GM23338 (cell line): ENCODE measurements at places on chromosomes 12 and 14.

- no peak for DNase-seq
Measured at GRCh38 chr14:90839889-90840266, 23.6 kb upstream of the TTC7B start.

DNA sequence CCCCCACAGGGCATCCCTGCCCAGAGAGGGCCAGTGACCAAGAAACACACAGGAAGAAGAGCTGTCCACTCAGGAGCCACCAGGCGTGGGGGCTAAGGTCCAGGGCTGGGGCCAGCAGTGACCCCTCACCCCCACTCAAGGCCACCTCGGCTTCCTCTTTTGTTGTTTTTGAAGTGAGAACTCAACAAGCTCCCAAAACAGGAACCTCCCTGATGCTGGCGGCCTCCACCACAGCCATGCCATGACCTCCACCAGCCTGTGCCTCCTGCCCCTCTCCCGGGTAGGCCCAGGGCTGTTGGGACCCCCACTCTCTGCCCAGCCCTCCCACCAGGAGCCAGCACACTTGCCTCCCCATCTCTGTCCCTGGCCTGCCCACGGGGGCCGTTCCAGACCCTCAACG lies 7.8 kb downstream of the AKT1 start:
- DNase-seq = no peak

GRCh38 chr14:90995785-90996184 lies 64.7 kb downstream of the RPS6KA5 start:
- DNase-seq = no peak

DNA sequence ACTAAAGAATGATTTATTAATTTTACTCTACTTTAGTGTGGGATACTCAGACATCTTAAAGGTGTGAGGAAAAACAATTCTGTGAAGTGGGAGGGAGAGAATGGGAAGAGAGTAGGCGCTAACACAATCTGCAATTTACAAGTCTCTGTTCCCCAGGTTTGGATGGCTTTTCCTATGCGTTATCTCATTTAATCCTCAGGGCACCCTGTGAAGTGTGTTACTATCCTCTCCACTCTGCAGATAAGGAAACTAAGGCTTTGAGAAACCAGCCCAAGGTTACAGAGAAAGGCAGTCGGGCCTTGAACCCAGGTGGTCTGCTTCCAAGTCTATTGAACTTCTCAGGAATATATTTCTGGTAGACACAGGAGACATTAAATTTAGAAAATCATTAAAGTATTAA lies 36.2 kb upstream of the TUBA1C start:
- no peak for DNase-seq

DNA sequence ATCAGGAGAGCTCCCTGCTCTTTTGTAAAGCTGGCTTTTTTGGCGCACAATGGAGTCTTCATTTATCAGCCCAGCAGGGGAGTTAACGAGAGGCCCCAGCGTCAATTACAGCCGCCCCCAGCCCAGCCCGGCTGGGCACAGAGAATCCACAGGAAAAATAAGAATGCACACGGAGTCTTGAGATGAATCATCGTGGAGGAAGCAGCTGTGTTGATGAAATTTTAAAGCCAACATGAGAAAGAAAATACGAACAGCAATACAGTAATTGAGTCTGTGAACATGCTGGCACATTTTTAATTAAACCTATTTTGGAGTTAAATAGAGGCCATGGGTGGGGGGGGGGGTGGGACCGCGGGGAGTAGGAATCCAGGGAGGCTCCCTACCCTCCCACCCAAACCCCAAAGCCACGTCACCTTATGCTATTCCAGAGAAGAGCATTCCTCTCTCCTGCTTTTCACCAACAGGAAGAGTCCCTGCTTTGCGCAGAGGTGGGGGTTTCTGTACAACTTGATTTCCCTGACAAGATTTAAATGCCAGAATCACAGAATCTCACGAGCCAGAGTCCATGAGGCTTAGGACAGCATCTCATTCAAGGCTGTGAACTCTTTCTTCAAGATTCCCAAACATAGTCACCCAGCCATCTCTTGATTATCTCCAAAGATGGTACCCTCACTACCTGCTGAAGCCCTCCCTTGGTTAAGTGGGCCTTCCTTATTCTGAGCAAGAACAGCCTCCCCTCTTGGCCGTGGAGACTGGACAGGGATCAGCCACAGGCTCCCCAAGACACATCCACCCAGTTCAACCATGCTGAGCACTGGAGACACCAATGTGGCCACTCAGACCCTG lies 50.3 kb downstream of the CCNK start:
- DNase-seq = peak; percentile 53

GRCh38 chr12:48191096-48191495 lies 7.7 kb downstream of the CCDC184 start:
- no peak for DNase-seq

GRCh38 chr12:108572166-108572790 lies 9.9 kb downstream of the ISCU start:
- DNase-seq = no peak

DNA sequence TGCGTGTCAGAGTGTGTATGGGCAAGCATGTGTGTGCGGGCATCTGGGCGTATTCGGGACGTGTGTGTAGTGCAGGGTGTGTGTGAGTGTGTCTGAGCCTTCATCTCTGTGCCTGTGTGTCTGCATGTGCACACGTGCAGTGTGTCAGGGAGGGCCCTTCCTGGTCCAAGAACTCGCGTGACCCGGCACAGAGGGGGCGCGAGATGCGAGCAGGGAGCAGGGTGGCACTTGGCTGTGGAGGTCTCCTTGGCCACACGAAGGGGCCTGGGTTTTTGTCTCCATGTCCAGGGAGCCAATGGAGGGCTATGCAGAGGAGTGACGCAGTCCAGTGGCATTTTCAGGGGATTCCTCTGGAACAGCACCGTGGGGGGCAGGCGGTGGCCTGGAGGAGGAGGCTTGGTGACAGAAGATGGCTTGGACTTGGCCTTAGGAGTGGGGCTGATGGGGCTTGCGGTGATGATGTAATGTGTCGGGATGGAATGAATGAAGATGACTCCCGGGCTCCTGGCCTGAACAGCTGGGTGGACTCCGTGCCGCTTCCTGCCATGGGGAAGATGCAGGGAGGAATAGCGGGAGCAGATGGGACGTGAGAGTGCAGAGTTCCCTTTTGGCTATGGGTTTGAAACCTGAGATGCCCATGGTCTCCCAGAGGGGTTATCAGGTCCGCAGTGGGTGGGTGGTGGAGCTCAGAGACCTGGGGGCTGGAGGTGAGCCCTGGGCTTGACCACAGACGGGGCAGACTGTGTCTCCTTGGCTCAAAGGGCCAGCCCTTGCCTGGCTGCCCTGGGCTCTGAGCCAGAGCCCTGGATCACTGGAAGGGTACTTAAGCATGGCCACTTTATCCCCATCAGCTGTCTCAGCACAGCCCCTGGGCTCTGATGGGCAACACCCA lies 208.3 kb downstream of the PHETA1 start:
- DNase-seq = no peak

DNA sequence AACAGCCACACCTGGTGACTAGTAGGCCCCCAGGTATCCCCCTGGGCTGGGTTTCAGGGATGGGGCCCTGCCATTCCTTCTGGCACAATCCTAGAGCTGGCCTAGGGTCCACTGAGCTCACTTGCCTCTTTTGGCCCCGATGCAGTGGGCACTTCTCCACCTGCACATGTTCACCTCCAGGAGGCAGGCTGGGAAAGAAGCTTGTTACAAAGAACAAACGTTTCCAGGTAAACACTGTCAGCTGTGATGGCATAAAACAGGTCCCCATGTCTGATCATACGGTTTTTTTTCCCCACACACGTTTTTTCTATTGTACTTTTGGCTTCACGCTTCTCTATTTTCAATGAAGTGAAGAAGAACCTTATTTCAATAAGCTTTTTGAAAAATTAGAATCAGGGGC lies 15.8 kb upstream of the HVCN1 start:
- DNase-seq = peak; percentile 72

DNA sequence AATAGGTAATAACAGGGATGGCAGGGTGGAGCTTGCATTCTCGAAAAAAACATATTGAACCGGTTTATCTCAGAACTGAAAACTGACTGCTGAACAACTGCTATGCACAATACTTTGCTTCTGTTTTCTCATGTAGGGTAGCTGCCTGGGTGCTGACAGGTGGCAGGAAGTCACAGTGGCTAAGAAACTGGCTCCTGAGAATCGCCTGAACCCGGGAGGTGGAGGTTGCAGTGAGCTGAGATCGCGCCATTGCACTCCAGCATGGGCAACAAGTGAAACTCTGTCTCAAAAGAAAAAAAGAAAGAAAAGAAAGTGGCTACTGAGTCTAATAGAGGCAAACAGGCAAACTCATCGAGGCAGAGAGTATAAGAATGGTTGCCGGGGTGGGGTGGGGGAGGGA lies 113.1 kb downstream of the CCDC60 start:
- DNase-seq = no peak

DNA sequence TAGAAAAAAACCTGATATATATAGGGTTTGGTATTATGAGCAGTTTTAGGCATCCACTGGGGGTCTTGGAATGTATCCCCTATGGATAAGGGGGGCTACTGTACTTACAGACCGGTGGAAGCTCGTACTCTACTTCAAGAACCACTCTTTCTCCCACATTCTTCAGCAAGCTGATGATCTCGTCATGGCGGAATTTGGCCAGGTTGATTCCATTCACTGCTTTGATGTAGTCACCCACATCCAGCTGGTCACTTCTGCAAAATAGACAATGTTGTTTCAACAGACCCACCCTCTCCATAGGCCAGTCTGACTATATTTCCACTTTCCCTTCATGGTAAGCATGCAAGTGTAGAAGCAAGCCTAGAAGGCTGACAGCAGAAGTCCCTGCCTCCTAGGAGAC lies 139.9 kb downstream of the GRIP1 start:
- peak; percentile 60 for DNase-seq

- DNase-seq = no peak
Measured at GRCh38 chr14:72433511-72433910, 460.4 kb downstream of the DPF3 start.

DNA sequence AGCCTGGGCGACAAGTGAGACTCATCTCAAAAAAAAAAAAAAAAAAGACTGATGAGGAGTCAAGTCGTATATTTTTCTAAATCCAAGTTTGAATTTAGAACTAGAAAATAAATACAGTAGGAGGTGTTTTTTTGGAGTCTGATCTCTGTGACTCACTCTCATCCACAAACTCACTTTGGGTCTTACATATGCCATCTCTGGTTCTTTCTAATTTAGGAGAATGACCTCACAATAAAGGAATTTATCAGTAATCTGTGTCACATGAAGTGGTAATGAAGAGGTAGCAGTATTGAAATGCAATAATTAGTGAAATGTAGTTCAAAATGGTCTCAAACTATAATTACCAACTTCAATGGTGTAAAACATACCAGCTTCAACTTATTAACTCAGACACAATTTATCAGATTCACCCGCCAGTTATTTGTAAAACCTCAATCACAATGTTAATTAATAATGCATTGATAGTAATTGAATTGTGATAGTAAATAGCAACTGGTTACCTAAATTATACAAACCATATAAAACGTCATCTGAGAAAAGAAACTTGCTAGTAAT lies 4.4 kb upstream of the CFL2 start:
- DNase-seq = no peak

- DNase-seq = no peak
Measured at GRCh38 chr12:121198949-121199348, 11.0 kb upstream of the P2RX4 start.

DNA sequence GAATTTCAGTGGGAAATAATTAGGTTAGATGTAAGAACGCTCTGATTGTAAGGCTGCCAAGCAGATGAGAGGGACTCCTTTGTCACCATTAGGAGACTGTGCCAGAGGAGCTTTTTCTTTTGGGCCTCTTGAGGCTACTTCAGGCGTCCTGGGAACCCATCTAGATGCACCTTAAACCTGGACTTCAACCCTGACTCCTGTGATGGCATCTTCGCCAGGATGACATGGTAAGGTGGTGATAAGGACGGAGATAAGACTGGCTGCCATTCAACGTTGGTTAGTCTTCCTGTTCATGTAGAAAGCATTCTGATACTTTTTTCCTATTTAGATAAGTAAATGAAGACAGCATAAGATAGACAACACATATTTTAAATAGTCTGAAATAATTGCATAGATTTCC lies 36.3 kb downstream of the STK38L start:
- no peak for DNase-seq

DNA sequence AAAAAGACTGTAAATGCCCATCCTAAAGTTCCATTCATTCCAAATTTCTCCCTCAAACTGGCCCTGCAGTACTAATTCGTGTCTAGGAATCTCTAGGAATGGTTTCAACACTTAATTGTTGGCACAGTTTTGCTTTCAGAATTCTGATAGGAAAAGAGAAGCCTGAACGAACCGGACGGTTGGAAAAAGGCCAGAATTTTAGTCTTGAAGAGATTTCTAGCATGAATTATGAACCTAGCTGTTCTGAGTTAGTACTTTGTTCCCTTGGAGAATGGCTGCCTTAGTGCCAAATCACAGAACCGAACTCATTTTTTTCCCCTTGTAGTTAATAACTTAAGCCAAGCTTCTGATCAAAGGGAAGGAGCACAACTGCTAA lies 262.6 kb downstream of the ADAMTS20 start:
- no peak for DNase-seq

DNA sequence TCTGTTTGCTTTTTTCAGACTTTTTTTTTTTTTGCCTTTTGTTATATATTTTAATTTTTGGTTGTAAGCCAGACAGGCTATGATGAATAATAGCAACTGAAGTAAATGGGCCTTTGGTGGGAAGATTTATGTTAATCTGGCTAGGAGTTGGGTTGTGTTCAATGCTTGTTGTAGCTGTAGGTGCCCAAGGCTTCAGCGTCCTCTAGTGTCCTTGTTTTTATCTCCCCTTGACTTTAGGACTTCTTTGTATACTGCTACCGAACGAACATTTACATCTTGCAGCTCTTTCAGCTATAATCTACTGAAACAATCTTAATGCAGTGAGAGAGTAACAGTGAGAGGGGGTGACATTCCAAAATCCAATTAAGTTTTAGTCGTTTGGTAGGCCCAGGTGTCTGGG lies 848.4 kb upstream of the FBXO33 start:
- no peak for DNase-seq

GRCh38 chr14:92122351-92122677 lies 545 bp downstream of the CPSF2 start:
- peak; percentile 52 for DNase-seq

DNA sequence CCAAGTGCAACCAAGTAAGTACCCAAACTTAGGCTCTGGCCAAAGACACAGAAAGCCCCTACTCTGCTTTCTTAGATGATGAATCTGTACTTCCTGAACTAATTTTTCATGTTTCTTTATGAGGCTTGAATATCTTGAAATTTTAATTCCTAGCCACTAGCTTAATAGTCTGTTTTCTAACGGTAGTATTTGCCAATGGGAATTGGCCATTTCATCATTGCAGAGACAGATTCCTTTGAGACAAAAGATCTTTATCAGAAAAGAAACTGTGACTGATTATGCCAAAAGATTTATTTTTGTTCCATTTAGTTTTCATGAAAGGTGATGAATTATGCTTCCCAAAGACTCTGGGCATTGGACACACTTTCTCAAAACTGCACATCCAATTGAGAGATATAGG lies 48.7 kb downstream of the DAD1 start:
- DNase-seq = no peak

- no peak for DNase-seq
Measured at GRCh38 chr14:90830931-90831701, 14.9 kb upstream of the TTC7B start.

- DNase-seq = peak; percentile 91
Measured at GRCh38 chr12:3752741-3753486, at the start of gene CRACR2A. Gene CRACR2A, minus strand, starts transcription at chr12:3753109. Its CDS starts 56,110 bp downstream, at chr12:3696999.

GRCh38 chr14:77923131-77923936 lies 123.4 kb downstream of the ADCK1 start:
- no peak for DNase-seq

GRCh38 chr12:95368931-95369330 lies 105.0 kb upstream of the METAP2 start:
- no peak for DNase-seq
